ENCODE measurements at places on chromosomes 11 and 22.

GRCh38 chr11:19768815-19769214 is 56.2 kb downstream of the NAV2 start:
- no peak for DNase-seq

- DNase-seq = no peak
Measured at GRCh38 chr11:85784480-85785265, 26.3 kb downstream of the SYTL2 start.

- no peak for DNase-seq
Measured at GRCh38 chr22:49524362-49524761, 303.3 kb downstream of the BRD1 start.

GRCh38 chr11:119828006-119828405 is 99.0 kb upstream of the NECTIN1 start:
- DNase-seq = no peak

GRCh38 chr11:66864924-66865697 is 8.2 kb downstream of the LRFN4 start:
- DNase-seq = no peak

GRCh38 chr11:120079750-120080610 is 57.9 kb downstream of the TRIM29 start:
- DNase-seq = no peak

- no peak for DNase-seq
Measured at GRCh38 chr11:95853138-95853537, 62.8 kb downstream of the CEP57 start.

- no peak for DNase-seq
Measured at GRCh38 chr11:118415062-118415738, 13.8 kb downstream of the ATP5MG start.

GRCh38 chr22:38963872-38964271 is 6.5 kb downstream of the APOBEC3A start:
- no peak for DNase-seq

DNA sequence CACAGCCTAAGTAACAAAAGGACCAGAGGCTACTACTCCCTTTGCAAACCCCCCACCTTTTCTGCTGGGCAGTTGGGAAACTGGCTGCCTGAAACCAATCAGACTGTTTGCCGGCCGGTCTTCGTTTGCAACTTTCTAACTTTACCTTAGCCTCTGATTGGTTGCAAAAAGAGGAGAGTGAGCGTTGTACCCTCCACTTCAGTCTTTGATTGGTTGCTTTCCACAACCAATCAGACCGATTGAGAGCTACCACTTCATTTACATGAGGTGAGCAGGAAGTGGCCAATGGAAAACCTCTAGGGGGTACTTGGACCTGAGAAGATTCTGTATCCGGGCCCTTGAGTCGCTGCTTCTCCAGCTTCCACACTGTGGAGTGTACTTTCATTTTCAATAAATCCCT is 18.8 kb upstream of the CLNS1A start:
- DNase-seq = no peak

All from stimulated activated CD8-positive, alpha-beta memory T cell treated with anti-CD3 and anti-CD28 coated beads, Interleukin-4, amount 100 ng/mL, for 1 hour (primary cell).